COLO829 (cell line): ENCODE measurements at places on chromosomes 4 and X.

DNA sequence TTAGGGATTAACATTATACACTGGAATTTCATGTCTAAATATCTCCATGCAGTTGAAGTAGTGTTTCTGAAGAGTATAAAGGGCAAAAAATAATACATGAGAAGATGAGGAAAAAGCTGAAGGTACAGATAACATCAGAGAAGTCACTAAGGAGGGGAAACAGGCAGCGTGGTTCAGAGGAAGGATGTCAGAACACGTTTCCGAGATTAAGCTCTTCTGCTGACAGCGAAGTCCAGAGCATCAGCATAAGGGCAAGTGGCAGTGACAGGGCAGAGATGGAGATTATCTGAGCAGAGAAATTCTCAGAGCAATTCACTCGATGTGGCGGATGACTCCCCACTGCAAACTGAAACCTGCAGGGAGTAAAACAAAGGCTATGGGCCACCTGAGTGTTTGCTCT lies 443.2 kb upstream of the FRG1 start:
- DNase-seq, result no peak

DNA sequence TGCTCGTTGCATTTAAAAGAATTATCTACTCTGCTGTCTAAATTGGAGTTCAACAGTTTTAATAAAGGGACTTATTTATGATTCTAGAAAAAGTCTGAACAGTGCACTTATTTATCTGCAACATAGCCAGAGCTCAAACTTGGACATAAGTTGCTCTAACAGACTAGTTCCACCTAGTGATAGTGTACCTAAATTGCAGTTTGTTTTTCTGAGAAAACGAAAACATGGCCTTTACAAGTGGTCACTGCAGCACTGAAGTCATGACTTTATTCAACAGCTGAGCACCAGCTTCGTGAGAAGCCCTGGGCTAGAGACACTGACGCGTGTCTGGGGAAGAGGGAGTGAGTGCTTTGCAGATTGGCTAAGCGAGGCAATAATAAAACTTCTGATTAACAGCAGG lies 77.3 kb upstream of the IGSF1 start:
- DNase-seq, result peak; percentile 20

DNA sequence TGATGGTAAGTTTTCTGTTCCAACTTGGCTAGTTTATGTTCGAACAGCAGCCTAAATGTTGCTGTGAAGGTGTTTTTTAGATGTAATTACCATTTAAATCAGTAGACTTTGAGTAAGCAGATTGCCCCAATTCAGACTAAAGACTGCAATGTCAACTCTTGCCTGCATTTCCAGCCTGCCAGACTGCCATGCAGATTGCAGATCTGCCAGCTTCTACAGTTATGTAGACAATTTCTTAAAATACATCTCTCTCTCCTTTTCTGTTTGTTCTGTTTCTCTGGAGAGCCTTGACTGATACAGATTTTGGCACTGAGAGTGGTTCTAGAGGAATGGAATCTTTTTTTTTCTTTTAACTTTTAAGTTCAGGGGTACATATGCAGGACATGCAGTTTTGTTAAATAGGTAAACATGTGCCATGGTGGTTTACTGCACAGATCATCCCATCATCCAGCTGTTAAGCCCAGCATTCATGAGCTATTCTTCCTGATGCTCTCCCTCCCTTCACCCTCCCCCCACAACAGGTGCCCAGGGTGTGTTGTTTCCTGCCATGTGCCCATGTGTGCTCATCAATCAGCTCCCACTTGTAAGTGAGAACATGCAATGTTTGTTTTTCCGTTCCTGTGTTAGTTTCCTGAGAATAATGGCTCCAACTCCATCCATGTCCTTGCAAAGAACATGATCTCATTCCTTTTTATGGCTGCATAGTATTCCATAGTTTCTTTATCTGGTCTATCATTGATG lies 227.8 kb downstream of the CPE start:
- DNase-seq, result no peak

- peak; percentile 8 for DNase-seq
These were observed 65.6 kb downstream of the RAB40A start for GRCh38 chrX:103453655-103454054.

DNA sequence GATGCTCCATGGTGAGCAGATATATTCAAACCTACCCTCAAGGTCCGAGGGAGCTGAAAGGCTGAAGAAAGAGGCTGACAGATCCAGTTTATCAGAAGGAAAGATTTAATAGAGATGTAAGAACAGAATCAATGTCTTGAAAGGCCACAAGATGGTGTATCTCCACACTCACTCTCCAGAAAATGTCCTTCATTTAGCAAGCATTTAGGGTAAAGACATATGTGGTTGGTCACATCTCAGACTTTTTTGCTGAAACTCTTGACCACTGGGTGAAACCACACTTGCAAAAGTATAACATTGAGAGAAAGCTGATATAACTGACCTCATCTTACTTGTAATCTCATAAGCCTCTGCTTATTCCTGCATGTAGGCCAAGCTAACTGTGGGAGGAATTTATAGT lies 745.8 kb upstream of the GALNTL6 start:
- DNase-seq, result no peak

DNA sequence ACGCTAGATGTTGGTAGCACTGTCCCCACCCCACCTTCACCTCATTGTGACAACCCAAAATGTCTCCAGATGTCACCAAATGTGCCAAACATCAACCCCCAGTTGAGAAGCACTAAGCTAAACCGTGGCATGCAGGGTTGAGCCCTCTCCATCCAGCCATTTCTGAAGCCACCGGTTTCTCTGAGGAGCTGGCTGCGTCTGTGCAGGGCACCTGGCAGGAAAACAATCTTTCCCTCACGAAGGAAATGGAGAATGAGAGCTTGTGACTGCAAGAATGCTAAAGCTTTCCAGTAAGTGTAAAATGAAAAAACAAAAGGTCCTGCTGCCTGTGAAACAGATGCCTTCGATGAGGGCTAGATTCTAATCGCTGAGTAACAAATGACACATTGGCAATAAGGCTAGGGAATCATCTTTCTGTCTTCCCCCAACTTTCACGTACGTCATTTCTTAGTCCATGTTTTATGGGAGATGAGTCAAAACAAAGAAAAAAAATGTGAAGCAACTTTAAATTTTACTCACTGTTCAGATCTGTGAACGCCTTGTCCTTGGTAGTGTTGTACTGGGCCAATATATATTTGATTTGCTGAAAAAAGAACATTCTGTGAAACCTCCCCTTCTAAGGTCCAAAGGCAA lies 59.9 kb downstream of the PROM1 start:
- no peak for DNase-seq

GRCh38 chr4:85391589-85392410 lies 83.2 kb upstream of the ARHGAP24 start:
- DNase-seq, result no peak

GRCh38 chr4:182585321-182585720 lies 331.9 kb downstream of the DCTD start:
- DNase-seq, result no peak

- no peak for DNase-seq
These were observed 114.3 kb downstream of the SH3BGRL start for GRCh38 chrX:81316163-81316562.

- DNase-seq, result no peak
These were observed 151.6 kb downstream of the GRIA2 start for GRCh38 chr4:157372154-157372553.

DNA sequence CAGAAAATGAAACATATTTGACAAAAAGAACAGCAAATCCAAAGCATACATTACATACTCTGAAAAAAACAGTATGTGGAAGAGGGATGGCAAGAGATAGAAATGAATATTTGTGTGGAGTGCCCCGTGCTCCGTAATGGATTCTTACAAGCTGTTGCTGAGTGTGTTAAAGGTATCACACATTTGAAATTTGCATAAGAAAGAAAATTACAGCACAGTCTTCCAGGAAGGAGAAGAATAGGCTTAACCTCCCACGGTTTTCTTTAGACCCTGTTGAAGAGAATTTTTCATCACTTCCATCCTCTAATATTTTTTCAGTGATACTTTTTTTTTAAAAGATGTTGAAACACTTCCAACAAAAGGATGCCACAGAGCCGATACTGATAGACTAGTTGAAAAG lies 1489.4 kb downstream of the RAPGEF2 start:
- DNase-seq, result no peak

DNA sequence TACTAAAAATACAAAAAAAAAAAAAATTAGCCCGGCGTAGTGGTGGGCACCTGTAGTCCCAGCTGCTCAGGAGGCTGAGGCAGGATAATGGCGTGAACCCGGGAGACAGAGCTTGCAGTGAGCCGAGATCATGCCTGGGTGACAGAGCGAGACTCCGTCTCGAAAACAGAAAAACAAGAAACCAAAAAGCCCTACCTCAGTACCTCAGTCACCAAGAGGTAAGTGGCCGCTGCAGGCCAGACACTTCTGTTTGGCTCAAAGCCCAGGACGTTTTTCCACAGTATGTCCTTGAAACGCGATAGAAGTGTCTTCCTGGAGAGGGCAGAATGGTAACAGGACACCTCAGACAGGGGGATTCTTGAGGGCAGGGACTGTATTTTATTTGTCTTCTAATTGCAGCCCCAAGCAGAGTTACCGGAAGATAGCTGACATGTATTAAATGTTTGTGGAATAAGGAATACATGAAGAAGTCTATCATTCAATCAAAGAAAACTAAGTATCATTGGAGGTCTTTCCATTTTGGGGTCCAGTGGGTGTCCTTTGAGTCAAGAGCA lies 63.6 kb downstream of the CLNK start:
- DNase-seq, result no peak

- no peak for DNase-seq
These were observed 2.4 kb downstream of the CXCR3 start for GRCh38 chrX:71615954-71616353.

DNA sequence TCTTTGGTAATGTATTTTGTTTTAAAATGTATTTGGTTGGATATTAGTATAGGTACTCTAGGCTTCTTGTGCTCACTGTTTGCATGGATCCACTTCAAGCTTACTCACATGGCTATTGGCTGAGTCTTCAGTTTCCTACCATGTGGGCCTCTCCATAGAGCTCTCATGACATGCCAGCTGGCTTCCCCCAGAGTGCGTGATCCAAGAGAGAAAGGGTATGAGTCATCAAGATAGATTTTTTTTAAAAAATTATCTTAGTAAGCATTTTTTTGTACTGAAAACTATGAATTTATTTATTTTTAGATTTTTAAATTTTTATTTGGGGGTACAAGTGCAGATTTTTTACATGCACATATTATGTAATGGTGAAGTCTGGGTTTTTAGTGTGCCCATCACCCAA lies 219.1 kb upstream of the AMOT start:
- DNase-seq, result peak; percentile 8

- no peak for DNase-seq
These were observed 1.0 kb downstream of the PRDX4 start for GRCh38 chrX:23668335-23668734.

- no peak for DNase-seq
These were observed 280.9 kb upstream of the RPS6KA3 start for GRCh38 chrX:20547611-20548051.

DNA sequence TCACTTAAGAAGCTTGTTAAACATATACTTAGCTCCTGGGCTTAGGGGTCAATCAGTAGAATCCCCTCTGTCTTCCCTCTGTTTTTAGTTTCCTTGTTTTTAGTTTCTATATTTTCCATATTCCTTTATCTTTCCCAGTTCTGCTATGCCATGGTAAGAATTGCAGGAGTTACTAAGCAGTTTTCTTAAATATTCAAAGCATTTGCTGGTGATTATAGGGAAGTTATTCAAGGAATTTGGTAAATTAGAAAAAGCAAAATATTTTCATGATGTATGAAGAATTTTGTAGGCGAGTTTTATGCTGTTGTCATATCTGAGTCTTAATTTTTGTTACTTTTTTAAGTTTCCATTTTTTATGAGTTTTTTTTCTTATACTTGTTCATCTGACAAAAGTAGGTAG lies 91.6 kb upstream of the NUDT6 start:
- DNase-seq, result no peak

GRCh38 chr4:88818631-88819470 lies 121.2 kb upstream of the NAP1L5 start:
- DNase-seq, result no peak

DNA sequence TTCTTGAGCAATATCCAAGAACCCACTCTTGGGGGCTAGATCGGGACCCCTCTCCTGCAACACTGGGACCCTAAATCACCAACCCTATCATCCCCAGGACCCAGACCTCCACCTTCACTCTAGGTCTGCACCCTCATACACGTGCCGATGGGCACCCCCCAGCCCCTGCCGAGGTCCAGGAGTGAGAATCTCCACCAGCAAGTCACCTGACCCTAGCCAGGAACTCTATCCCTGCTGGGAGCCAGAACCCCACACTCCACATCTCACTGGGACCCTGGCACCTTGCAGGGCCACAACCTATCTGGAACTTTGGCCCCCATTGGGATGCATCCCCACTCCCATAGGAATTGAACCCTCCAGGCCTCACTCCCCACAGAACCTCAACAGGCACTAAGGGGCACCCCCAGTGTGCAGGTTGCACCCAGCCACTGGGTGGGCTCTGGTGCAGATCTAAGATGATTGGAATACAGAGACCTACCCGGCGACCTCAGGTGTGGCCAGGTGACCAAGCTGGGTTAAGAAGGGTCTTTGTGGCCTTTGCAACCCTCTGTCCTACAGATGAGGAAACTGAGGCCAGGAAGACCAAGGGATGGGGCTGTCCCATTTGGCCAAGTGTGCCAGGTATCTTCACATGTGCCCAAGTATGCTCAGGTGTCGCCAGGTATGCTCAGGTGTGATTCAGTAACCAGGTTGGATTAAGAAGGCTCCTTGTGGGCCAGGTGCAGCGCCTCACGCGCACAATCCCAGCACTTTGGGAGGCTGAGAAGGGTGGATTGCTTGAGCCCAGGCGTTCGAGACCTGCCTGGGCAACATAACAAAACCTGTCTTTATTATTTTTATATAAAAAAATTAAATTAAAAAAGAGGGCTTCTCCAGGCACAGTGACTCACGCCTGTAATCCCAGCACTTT lies 3.1 kb upstream of the DHRSX start:
- no peak for DNase-seq

GRCh38 chr4:105145903-105146275 lies 787 bp upstream of the TET2 start:
- DNase-seq, result no peak

GRCh38 chrX:132677233-132677716 lies 188.4 kb upstream of the MBNL3 start:
- no peak for DNase-seq

GRCh38 chrX:153438532-153438931 lies 7.3 kb downstream of the TREX2 start:
- DNase-seq, result no peak

- DNase-seq, result no peak
These were observed 132.2 kb upstream of the C1QTNF7 start for GRCh38 chr4:15295421-15296162.

DNA sequence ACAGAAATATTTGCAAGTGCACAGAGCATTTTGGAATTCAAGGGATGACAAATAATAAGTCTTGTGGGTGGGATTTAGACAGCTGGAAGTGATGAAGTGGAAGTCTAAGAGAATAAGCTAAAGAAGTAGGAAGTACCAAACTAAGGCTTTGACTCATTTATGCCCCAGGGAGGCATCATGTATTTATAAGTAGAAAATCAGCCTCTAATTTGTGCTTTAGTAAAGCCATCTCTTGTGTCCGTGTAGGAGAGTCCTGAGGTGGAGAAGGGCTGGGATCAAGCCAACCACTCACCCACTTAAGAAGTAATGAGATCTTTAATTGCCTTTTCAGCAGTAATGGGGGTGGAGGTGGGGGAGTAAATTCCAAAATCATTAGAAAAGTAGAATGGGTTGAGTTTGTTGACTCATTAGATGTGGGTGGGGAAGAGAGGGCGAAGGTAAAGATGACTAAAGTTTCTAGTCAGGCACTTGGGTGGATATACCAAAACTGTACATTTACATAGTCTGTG lies 356.7 kb downstream of the STIM2 start:
- DNase-seq, result peak; percentile 37
